ENCODE measurements at places on chromosomes 2 and 18.

DNA sequence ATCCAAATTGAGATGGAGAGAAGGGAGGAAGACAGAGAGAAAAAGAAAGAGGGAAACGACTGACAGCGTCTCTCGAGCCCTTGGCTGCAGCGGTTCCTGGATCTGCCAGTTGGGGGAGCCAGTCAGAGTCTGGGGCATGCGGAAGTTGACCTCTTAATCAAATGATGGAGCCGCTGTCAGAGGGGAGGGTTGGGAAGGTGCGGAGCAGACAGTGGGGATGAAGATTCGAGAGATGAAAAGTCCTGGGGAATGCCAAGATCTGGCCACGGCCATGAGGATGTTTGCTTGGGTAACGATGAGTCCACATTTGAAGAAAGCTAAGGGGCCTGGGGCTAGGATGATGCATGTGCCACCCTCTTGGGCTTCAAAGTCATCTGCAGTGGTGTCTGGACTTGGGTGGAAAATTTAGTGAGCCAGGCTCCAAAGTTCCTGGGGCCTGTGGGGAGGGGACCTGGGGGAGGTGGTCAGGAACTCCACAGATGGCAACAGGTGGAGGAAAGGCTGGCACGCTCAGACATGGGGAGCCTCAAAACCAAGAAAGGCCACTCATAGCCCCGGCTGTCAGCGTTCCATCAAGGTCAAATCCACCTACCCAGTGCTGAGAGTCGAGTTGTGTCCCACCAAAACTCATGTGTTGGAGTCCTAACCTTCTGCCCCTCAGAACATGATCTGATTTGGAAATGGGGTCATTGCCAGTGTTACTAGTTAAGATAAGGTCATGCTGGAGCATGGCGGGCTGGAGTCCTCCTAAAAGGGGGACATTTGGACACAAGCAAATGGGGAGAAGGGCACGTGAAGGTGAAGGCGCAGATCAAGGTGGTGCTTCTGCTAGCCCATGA, 200.1 kb downstream of the NDUFA10 start:
- DNase-seq, result no peak

GRCh38 chr2:57821088-57821487, 225.5 kb upstream of the VRK2 start:
- DNase-seq, result no peak

GRCh38 chr18:53764086-53764485, 460.4 kb downstream of the MBD2 start:
- DNase-seq, result no peak

DNA sequence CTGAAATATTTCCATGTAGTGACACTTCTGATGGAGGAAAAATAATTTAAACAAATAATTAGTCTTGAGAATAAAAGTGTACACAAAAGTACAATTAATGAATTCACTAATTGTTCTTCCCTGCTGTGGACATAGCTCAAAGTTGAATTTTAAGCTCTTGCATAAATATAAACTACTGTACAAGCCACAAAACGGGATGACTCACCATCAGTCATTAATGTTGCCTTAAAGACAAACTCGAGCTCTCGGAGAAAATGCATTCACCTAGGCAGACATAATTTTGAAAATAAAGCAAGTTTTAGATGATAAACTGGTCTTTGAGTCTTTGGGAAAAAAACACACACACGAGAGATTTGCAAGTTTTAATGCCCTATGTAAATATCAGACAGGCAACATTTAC, 436.4 kb downstream of the ZNF521 start:
- DNase-seq, result no peak

DNA sequence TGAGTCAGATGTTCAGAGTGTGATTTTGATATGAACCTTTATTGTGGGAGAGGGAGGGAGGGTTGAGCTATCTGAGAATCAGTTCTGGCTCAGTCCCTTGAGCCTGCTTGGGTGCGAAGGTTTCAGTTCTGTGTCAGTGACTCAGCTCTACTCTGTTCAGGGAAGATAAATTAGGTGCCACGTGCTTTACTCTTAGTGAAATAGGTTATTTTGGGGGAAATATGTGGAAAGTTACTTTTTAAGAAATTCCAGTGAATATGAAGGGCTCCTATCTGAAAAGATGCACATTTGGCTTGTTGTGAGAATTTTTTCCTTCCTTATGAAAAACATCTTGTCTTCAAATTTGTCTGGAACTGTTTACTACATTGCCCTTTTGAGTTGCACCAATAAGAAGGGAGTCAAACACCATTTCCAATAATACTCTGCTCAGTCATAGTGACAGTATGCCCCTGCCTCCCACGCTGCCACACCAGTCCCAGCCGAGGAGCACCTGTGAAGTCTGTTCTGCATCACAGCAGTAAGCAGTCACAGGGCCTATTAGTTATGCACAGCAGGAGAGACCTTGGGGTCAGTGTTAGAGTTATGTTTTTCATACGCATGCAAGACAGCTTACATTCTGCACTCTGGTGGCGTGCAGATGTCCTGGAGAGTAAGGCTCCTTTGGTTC, 32.8 kb upstream of the DNAH7 start:
- no peak for DNase-seq

DNA sequence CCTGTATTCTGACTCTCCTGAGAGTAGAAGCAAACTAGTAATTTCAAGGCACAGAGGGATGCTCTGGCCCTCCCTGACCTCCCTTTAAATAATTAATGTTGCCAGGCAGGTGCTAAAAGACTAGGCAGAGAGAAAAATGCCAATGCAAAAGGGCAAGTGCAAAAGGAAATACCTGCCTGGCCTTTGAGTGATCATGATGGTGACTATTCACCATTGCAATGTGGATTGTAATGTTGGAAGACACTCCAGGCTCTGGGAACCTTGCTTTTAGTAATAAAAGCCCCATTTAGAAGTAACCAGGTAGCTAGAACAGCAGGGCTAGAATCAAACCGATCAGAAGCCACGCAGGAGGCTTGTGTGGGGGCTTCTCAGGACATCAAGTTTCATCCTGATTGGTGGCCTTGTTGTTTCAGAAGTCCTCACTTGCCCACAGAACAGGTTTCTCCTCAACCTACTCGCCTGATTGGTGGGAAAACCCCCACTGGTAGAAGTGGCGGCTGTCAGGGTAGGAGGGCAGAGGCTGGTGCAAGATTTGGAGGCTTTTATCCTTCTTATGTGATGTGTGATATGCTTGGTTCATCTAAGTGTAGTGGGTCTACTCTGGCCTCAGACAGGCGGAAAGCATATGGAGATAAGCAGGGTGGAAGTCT, 16.0 kb upstream of the CHRNA1 start:
- no peak for DNase-seq

GRCh38 chr18:61664419-61665084, 228.3 kb downstream of the RNF152 start:
- DNase-seq, result no peak

GRCh38 chr2:200329798-200330197, 23.3 kb downstream of the SPATS2L start:
- DNase-seq, result no peak

- no peak for DNase-seq
These were observed 72.0 kb upstream of the TMEM178A start for GRCh38 chr2:39593439-39594393.

- no peak for DNase-seq
These were observed 136.8 kb downstream of the NEDD4L start for GRCh38 chr18:58180738-58181353.

DNA sequence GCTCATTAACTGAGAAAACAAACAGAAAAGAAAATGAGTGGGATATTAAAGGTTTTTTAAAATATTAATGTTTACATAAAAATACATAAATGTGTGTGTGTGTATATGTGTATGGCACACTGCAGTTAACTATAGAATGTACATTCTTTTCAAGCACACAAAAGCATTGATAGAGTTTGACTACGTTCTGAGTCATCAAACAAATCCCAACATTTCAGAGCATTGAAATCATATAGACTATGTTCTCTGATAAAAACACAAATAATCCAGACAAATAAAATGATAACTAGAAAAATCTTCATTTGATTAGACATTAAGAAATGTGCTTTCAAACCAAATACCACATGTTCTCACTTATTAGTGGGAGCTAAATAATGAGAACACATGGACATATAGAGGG, 84.3 kb upstream of the CELF4 start:
- no peak for DNase-seq

Measured in occipital lobe (tissue), 3 donors.